ENCODE measurements at places on chromosomes 16 and 17. TPM values are rescaled to one million over a fixed set of nuclear protein-coding genes. Genes with fewer than 3 reads are reported as not detected.
A peak's percentile ranks its signal among the peaks of the same experiment; 100 is the strongest.

The CDRT15 gene
- not detected for total RNA-seq

DNA sequence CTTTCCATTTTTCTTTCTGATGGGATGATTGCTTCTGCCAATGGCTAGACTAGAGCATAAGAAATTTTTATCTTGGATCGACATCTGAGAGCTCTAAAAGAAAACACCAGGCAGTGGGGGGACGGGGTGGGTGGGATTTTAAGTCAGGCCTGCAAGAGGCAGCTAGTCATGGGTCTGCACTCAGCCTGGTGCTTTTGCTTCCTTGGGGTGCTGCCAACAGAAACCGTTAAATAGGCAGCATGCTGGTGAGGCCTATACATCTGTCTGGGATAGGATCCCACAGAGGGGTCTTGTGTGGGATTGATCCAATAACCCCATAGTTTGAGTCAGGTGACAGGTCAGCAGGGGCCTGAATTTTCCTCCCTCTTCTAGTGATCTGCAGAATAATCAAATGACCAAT is 26.9 kb downstream of the ZNRF1 start:
- no peak for DNase-seq

DNA sequence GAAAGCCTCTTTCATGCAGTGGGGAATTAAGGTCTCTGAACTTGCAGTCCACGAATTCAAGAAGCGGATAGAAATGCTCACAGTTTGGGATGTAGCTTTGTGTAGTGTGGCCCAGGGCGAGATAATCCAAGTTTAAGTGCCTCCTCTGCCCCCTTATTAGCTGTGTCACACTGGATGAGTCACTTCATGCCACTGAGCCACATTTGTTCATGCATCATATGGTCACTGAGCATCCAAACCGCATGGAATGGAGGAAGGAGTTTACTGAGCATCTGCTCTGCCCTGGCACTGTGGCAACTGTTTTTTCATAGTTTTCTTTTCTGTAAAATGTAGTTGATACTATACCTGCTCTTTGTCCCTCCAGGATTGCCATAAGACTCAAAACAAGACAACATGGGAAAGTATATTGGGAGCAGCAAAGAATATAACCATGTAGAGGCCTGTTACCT is 15.1 kb upstream of the DHX8 start:
- no peak for DNase-seq

DNA sequence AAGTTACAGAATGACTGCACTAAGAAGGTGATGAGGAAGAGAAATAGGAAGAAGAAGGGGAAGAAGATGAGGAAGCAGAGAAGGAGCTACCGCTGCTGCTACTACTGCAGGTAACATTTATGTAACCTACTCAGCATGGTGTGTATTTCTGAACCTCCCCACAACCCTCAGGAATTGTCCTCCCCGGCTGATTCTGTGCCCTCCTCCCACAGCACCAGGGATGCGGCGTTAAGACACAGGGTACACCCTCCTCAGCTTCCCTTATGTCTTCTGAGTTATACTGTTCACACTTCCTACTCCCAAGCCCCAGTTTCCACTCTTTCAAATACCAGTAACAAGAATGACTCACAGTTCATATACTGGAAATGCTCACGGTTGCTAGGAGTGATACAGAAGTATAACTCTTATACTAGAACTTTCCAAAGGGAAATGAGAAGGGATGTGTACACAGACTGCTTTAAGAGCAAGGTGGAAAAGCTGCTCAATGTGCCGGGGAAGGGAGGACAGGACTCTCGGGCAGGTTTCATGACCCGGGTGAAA is 224.5 kb upstream of the PSMD7 start:
- no peak for DNase-seq

DNA sequence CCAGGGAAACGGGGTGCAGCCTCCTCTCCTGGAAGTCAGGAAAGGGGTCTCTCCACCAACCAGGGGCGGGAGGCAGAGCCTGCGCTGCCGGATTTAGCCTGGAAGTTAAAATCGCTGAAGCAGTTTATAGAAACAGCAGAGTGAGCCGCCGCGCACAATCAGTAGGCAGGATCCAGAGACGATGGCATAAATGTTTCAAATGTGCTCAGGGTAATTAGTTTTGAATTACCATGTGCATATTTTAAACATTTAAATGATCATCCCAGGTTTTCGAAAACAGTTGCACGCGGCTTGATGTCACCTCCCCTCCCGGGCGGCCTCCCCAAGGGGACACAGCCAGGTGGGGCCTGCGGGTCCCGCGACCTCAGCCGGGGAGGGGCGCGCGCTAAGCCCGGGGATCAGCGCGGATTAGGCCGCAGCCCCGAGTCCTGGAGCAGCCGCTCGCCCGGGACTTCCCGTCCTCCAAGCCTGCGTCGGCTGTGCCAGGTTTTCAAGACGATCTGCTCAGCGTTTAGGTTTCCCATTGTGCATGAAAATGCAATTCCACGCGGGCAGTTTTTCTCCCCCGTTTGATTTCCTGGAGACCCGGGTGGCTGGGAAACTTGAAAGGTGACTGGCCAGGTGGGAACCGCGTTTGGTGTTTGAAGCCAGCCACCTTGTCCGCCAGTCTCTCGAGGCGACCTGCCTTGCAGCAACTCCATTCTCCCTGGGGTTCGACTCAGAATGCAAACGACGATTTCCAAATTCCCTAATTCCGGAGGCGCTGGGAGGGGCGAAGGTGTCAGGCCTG is 78.3 kb downstream of the RPA1 start:
- no peak for DNase-seq

The SLC35G6 gene
- not detected for total RNA-seq

The PYDC1 gene
- total RNA-seq: 17.7 TPM

DNA sequence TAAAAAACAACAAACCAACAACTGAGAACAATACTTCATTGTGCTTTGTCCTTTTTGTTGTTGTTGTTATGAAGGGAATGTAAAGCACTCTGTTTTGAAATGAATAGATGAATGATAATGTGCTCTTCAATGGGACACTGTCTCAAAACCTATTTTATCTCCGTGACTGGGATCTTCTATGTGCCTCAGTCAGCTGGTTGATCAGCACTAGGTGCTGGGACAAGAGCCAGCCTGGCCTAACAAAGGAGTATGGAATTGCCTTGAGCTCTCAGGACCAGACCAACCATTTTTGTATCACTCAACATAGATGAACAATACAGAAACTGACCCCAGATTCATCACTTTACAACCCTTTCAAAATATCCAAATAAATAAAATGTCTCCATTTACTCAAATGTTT is 440.2 kb downstream of the KCNJ2 start:
- DNase-seq: no peak

The CEMP1 gene
- not detected for total RNA-seq

DNA sequence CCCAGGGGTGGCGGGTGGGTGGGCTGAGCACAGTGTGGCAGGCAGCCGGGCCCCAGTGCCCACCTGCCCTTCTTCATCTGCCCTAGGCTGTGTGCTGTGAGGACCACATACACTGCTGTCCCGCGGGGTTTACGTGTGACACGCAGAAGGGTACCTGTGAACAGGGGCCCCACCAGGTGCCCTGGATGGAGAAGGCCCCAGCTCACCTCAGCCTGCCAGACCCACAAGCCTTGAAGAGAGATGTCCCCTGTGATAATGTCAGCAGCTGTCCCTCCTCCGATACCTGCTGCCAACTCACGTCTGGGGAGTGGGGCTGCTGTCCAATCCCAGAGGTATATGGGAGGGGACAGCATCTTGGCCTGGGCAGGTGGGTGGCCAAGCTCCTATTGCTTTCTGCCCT is 6.4 kb downstream of the GRN start:
- DNase-seq: peak; percentile 62

DNA sequence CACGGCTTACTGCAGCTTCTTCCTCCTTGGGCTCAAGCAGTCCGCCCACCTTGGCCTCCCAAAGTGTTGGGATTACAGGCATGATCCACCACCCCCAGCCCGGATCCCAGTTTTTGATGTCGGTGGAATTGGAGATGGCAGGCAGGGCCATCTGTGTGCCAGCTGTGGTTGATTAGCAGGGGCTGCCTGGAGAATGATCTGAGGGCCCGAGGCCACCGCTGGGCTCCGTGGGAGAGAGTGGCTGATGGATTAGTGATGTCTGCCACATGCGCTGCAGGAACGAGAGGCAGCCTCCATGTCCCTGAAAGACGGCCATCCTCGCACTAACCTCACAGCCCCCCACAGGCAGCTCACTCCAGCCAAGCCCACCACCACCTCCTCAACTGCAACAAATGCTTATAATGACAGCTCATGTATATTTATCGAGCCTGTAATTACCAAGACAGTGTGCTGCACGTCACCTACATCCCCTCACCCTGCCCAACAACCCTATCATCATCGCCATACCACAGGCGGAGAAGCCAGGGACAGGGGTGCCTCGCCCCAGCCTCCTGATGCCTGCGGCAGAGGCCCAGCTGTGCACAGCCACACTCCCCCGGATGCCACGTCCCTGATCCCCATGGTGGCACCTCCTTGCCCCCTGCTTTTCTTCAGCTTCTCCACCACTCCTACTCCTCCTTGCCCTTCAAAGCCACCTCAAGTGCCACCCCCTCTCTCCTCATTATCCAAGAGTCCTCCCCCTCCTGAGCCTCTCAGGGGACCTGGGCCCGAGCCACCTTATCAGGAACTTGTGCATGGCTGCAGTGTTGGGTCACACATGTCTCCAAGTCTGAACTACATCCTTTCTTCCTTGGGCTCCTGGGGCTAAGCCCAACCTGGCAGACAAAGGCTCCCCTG is 33.2 kb downstream of the ACTG1 start:
- no peak for DNase-seq
